PC-9 (cell line): ENCODE measurements at places on chromosomes 5 and 9. TPM values are rescaled to one million over a fixed set of nuclear protein-coding genes. Genes with fewer than 3 reads are reported as not detected.

TAS2R1 gene
- total RNA-seq: not detected in 2 replicates

SH3PXD2B gene
- 26.1 and 29.3 TPM in 2 replicates for total RNA-seq

RORB gene
- total RNA-seq: 0.07 TPM in 1 of 2 replicates, not detected in the other

LCP2 gene
- total RNA-seq: not detected in 2 replicates

PCA3 gene
- not detected in 2 replicates for total RNA-seq

FOXD4L4 gene
- total RNA-seq: 0.24 and 0.53 TPM in 2 replicates

DNA sequence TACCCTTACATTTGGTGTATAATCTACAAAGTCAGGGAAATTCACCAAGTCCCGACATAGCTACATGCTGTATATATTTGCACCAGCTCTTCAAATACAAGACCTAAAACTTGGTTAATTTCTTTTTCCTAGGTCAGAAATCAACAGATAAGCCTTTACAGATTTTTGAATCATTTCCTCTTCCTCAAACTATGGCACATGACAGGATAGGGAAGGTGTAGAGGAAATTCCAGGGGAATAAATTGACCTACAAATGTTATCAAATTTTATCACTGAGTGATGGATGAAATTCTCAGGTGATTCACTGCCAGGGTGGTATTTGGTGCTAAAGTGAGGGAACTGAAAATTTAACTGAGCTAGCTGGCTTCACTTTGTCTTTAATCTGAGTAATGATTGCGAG is 360.0 kb downstream of the BNC2 start:
- DNase-seq: no peak

GRCh38 chr5:157382996-157383800 is 76.8 kb upstream of the NIPAL4 start:
- DNase-seq: no peak

- DNase-seq: peak; percentile 99
These were observed 324.5 kb downstream of the ARRDC3 start for GRCh38 chr5:91058575-91058974.

DNA sequence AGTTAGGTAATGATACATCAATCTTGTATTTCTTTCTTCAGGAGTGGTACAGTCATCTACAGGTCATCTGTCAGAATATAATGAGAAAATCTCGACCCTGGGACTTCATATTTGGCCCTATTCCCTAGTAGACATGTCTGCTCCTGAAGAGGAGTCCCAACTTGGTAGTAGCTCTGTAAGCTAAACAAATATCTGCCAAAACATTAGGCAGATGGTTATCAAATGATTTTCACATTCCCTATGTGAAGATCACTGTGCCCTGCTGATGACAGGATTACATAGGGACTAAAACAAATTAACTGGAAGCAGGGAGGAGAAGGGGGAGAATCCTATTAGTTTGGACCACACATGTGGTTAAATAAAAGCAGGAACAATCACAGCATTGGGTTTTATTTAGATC is 138.6 kb upstream of the NFIB start:
- no peak for DNase-seq

DNA sequence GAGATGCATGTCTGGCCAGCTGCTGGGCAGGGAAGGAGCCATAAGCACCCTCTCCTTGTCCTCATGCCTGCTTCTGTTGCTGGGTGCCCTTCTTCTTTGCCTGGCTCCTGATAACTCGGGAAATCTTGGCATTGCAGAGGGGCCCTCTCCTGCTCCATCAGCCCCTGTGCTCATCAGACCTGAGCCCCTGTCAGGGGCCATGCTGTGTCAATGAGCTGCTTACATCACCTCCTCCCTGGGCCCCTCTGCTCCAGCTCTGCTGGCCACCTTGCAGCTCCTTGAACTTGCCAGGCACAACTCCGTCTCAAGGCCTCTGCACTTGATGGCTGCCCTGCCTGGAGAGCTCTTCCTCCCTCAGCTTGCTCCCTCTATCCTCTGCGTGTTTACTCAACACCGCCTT is 194.3 kb downstream of the TTLL11 start:
- no peak for DNase-seq

DNA sequence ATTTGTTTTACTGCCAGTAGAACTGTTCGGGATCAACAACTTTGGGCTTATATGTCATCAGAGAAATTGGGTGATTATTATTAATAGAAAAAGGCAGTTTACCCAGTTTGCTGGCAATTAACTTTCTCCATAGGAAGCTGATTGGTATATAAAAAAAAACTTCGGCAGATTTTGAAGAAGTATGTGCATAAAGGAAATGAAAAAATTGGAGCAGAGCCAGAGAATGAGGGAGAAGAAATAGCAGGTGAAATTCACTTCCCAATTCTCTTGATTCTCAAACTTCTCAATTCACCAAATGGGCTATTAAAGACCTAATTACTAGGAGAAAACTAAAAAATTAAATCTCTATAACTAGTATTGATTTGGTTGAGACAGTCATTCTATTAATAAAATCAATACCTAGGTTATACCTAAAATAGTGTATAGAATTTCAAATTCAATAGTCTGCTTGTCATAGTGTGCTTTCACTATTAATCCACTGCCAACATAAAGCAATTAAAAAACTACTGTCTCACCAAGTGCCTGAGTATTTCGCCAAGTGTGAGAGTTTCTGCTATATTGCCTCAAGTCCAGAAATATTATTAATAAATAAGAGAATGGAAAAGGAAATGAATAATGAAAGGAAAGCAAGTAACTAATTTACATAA is 47.5 kb downstream of the STX17 start:
- no peak for DNase-seq

DNA sequence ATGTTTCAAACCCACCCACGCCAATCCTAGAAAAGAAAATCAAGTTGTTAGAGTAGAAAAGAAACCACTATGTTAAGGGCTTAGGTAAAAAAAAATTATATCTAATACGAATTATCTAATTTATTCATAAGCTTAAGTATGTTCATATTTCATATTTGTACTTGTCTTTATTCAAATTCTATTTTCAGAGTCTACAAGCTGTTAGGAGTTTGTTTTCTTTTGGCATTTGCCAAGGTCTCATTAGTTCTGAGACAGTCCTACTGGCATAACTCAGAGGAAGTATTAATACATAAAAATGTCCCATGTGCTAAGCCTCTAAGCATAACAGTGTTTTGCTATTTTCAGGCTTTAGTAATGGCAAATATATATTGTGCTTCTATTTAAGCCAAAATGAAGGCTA is 57.6 kb downstream of the STARD4 start:
- DNase-seq: no peak
